Left lobe of liver (tissue), 2 donors: ENCODE measurements at places on chromosomes 2 and 18. TPM values are rescaled to one million over a fixed set of nuclear protein-coding genes. Genes with fewer than 3 reads are reported as not detected.

The APOB gene
- 2,405 TPM for total RNA-seq

The DHRS9 gene
- 0.30 TPM for total RNA-seq

The TNFAIP6 gene
- total RNA-seq: not detected

The DPP4 gene
- 15.2 TPM for total RNA-seq

The C2orf15 gene
- 0.23 TPM for total RNA-seq

The MC5R gene
- total RNA-seq: not detected

The ORC4 gene
- total RNA-seq: 16.2 TPM

The GGCX gene
- total RNA-seq: 232 TPM

The FAP gene
- 0.58 TPM for total RNA-seq

The IHH gene
- total RNA-seq: 4.9 TPM

The GAREM1 gene
- total RNA-seq: 4.8 TPM

The SLC14A1 gene
- 0.96 TPM for total RNA-seq
